ENCODE measurements at places on chromosomes 12 and 14. TPM values are rescaled to one million over a fixed set of nuclear protein-coding genes. Genes with fewer than 3 reads are reported as not detected.

Gene RAD9B
- total RNA-seq: 0.21 TPM

Gene C12orf54
- total RNA-seq: not detected

Gene EPYC
- not detected for total RNA-seq

Gene PTPRB
- 21.9 TPM for total RNA-seq

GRCh38 chr12:75641031-75641780 is 129.8 kb upstream of the KRR1 start:
- no peak for DNase-seq

DNA sequence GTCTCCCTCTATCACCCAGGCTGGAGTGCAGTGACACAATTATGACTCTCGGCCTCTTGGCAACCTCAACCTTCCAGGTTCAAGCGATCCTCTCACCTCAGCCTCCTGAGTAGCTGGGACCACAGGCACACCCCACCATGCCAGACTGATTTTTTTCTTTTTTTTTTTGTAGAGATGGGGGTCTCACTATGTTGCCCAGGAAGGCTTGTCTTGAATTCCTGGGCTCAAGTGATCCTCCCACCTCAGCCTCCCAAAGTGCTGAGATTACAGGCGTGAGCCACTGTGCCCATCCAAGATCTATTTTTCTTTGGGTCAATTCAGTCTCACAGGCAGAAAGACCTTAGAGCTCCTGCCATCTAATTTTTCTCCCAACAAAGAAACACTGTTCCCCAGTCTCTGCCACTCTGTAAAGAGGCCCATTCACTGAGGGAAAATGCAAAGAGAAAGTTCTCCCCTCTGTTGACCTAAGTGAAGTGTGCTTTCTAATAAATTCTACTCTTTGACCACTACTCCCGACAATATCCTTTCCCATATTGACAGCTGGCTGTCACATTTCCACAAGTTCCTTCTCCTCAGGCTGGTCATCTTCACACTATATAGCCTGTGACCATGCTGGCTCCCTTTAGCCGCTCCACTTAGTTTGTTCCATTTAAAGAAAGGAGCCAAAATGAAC is 23.3 kb downstream of the TMED8 start:
- no peak for DNase-seq

DNA sequence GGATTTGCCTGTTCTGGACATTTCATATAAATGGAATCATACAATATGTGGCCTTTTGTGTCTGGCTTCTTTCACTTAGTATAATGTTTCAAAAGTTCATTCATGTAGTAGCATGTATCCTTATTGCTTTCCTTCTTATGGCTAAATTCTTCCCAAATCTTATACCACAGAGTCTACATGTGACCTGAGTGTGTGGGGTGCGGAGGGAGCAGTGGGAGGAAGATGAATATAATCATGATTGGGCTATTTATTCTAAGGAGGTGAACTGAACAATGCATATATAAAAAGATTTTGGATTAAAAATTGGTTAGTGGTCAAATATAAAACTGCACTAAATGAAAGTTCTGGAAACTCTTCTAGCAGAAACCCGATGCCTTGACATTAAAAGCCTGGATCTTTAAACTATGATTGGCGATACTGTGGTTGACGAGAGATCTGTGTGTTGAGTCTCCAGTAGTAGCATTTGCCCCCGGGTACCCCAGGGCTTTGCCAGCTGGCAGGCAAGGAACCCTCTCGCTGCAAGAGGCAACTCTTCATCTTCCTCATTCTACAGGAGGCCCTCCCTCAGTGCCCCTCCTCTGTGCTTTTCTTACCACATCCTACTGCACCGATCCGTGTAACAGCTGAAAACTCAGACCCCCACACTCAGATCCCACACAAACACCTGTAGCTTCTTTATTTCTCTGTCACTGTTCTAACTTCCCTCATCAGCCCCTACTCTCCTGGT is 2.6 kb downstream of the CYP46A1 start:
- no peak for DNase-seq

DNA sequence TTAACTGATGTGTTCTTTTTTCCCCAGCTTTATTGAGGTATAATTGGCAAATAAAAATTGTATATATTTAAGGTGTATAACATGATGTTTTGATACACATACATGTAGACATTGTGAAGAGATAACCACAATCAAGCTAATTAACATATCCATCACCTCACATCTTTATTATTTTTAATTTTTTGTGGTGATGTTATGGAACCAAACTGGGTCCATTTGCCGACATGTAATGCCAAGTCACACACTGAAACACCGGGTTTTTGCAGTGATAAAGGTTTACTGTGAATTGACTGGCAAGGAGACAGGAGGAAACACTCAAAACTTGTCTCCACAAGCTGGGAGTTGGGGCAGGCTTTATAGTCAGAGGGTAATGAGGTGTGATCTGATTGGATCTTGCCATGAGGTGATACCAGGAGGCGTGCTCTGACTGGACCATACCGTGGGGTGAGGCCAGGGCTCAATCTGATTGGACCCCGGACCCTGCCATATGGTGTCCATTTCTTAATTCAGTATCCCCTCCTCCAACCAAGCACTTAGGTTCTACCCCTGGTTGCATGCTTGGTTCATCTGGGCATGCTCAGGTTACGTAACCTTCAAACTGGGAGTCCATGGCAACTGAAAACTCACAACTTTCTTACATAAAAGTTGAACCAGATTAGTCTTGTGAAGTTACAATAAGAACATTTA is 11.8 kb upstream of the WSCD2 start:
- DNase-seq: no peak

DNA sequence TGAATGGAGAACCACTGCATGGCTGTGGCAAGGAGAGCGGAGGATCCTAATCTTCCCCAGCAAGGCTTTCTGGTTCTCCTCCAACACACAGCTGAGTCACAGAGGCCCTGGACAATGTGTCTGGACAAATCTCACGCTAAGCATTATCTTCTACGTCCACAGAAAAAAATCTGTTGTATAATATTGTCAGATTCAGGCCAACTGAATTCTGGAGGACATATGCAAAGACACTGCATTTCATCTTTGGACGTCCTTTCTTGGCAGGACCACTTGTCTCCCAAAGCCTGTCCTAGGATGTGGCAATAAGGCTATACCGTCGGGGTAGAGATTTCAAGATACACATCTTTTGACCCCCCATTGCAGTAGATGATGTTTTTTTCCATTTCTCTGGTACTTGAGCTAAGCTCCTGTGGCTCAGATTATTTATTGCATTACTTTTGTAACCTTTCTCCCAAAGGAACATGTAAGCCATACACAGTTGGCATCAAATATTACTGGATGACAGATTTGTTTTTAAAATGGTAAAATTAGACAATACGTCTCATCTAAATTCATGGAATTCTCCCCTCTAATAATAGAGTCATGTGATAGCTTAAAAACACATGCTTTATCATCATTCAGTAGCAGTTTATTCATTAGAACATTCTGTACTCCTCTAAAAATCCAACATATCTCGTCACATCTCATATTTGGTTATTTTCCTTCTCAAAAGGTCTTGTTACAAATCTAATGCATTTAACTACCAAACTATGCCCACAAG is 19.4 kb downstream of the LMO3 start:
- DNase-seq: no peak

DNA sequence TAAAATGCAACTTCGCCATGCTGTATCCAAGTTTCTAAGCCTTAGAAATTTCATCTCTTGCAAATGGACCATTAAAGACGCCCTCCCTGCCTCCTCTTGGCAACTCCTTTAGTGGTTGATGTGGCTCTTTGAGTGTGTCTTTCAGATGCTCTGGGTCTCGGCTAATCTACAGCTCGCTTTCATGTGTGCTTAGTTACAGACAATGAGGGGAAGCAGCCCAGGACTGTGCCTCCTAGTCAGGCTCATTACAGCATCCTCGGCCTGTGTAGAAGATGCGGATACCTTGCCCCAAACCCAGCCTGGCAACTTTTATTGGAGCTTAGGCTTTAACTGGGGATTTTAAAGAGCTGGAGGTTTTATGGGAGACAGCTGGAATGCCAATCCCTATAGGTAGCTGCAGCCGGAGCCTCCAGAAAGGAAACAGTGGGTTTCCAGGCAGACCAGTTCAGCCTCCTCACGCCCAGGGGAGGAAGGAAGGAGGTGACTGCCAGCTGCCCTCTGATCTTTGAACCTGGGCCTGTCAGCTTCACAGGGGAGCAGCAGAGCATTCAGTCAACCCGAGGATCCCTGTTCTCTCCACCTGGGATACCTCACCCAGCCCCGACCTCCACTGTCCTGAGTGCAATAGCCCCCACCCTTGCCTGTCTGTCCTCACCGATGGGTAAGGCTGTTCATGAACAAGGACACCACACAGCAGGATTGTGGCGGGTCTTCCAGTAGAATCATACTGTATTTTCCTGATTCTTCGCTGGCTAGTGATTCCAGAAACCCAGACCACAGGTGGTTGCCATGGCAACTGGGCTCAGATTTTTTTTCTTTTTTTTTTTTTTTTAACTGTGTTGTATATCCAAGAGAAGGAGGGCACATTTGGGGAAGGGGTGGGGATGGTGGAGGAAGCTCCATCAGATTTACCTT is 638.5 kb downstream of the MED13L start:
- DNase-seq: no peak

GRCh38 chr12:44717612-44718011 is 158.5 kb downstream of the NELL2 start:
- no peak for DNase-seq

DNA sequence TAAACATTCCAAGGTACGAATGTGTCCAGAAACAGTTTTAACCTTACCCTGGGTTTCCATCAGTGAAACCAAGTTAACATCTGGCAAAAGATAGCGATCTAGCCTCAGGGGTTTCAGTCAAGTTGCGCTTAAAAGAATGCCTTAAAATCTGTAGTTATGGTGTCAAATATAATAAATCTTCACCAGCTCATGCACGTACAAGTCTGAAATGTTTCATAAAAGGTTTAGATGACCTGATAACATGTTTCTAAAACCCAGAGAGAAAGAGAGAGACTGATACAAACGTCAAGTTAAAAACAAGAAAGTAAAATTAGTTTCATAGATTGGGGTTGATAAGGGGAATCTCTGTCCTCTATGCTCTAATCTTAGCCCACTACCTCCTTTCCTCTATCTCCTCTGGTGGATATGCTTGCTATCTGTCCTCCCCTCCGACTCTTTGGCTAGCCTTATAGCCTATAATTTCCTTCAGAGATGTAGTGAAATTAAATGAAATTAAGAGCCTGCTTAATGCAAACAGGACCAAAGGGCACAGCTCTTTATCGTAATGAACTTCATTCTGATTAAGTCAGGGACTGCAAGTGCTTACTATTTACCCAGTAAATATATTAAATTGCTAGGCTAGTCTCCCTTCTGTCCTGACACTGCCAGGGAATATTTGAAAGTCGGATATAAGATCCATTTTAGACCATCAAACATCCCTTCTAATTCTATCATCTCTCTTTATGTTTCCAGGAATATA is 18.4 kb upstream of the FOS start:
- DNase-seq: no peak

DNA sequence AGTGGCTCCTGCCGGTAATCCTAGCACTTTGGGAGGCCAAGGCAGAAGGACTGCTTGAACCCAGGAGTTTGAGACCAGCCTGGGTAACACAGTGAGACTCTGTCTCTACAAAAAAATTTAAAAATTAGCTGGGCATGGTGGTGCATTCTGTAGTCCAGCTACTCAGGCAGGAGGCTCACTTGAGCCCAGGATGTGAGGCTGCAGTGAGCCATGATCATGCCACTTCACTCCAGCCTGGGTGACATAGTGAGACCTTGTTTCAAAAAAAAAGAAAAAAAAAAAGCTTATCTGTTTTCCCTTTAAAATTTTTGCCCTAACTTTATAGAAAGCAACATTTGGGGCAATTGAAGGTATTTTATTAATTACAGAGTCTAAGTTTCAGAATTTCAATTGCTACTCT is 486.0 kb downstream of the BCAT1 start:
- DNase-seq: no peak

- DNase-seq: no peak
Observed at GRCh38 chr14:91229005-91229382, 15.5 kb downstream of the GPR68 start.

DNA sequence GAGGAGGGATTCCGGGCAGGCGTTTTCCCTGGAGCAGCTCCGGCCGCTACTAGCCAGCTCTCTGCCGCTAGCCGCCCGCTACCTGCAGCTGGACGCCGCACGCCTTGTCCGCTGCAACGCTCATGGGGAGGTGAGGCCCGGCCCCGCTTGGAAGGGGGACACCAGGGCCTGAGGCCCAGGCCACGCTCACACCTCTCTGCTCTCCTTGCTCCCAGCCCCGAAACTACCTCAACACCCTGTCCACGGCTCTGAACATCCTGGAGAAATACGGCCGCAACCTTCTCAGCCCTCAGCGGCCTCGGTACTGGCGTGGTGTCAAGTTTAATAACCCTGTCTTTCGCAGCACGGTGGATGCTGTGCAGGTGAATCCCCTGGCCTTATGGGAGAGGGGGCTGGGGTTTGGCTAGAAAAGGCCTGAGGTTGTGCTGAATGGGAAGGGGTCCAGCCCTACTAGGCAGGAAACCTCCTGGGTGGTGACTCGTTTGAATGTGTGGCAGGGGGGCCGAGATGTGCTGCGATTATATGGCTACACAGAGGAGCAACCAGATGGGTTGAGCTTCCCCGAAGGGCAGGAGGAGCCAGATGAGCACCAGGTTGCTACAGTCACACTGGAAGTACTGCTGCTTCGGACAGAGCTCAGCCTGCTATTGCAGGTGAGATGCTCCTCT is 597 bp downstream of the RNF31 start:
- DNase-seq: no peak

GRCh38 chr14:53378142-53378541 is 225.0 kb upstream of the DDHD1 start:
- DNase-seq: no peak

- DNase-seq: peak; percentile 16
Observed at GRCh38 chr14:50399251-50400032, 2.8 kb upstream of the CDKL1 start.

DNA sequence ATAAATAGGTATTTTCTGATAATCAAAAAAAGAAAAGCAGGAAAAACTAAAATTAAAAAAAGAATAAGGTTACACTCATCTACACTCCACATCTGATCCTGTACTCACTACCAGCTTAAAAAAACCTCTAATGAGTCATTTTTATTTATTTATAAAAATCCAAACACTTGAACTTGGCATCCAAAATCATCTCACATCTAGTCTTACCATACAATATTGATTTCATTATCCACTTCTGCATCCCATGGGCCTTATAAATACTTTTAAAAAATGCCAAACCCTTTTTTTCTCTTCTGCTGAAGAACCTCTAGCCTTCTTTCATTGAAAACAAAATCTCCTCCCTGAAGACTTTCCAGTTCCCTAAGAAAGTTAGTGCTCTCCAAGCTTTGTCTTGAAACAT is 109.7 kb downstream of the TMTC3 start:
- no peak for DNase-seq

GRCh38 chr12:64531665-64532334 is 78.5 kb upstream of the RASSF3 start:
- no peak for DNase-seq

DNA sequence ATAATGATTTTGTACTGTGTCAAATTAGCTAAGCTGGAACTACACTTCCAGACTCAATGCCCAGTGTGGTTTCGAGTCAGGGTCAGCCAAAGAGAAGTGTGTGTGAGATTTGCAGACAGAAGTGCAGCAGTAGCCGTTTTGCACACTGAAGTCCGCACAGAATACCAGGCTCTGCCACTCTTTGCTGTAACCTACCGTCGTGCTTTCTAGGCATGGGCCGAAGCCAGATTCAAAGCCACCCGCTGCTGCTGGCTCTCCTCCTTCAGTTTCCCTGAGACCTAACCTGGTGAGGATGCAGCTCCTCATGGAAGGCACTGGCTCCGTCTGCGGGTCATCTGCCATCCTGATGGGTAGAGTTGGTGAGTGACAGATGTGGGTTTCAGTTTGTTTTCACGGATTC is 48.8 kb downstream of the LRTM2 start:
- DNase-seq: no peak
